ENCODE measurements at places on chromosomes 1 and 21.

- no peak for DNase-seq
Measured at GRCh38 chr21:32131960-32132359, 146.9 kb downstream of the MIS18A start.

DNA sequence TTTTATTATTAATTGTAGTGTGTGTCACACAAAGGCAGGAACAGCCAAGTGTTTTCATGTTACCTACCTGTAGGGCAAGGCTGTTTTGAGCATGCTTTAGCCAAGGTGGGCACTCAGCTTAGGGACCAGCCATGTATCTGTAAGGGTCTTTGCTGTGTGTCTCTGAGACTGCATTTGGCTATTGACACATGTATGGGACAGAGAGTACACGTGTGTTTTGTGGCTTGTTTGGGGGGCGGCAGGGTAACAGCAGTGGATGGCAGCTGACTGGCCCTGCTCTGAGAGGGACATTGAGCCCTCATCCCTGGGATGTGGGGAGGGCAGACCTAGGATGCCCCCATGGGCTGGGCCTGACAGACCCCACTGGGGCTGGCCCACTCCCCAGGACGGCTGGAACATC, 6.9 kb downstream of the CATSPER4 start:
- no peak for DNase-seq

- DNase-seq: peak; percentile 42
Measured at GRCh38 chr1:198162091-198162767, 5.4 kb downstream of the NEK7 start.

DNA sequence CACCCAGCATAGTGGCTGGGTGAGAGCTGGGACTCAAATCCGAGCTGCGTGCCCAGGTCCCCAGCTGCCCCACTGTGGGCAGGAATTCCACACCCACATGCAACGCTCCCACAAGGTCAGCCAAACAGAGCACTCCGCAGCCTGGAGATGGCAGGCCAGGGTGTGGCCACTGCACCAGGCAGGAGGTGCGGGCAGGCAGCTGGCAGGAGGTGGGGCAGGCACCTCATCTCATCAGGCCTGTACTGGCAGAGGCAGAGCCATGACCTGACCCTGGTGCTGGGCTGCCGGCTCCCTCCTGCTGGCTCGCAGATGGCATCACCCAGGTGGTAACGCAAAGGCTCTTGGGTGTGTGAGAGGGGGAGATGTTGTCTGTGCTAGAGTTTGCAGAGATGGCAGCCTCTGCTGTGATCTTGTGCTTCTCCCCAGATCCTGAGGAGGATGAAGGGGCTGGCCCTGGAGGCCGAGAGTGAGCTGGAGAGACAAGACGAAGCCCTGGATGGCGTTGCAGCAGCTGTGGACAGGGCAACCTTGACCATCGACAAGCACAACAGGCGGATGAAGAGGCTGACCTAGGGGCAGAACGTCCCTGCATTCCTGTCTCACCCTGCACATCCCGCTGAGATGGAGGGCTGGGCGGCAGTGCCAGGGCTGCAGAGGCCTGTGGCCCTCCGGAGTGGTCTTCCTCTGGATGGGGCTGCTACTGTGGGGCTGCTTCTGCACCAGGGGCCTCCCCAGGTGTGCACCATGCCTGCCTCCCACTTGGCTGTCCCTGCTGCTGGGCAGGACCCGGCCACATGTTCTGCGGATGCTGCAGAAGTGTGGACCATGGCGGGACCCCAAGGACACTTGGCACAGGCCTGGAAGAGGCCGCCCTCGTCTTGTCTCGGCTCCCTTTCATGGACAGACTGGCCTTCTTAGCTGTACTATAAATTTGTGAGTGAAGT, 35.1 kb upstream of the PRSS38 start:
- DNase-seq: no peak

- DNase-seq: no peak
Measured at GRCh38 chr1:230365723-230366307, 60.3 kb downstream of the PGBD5 start.

GRCh38 chr1:156926175-156926574, 5.7 kb downstream of the LRRC71 start:
- peak; percentile 70 for DNase-seq

All from transverse colon (tissue), 4 donors.